ENCODE measurements at places on chromosomes 11 and 22.

GRCh38 chr11:10673501-10674062 lies 20.0 kb downstream of the IRAG1 start:
- DNase-seq, result no peak

DNA sequence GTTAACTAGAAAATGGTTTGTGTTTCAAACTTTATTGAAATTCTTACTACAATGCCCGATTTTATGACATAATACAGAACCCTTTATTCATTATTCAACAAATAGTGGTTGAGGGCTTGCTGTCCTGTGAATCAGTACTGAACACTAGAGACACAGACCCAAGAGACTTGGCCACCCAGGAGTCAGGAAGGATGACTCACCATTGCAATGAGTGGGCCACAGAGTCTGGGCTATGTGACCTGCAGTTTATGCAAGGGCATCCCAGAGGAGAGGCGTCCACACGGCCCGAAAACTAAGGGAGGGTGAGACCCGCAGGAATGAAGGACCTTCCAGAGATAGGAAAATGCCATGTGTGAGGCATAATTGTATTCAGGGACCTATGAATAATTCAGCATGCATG lies 143.8 kb upstream of the DDI1 start:
- DNase-seq, result no peak

GRCh38 chr11:102840018-102840417 lies 3.4 kb downstream of the MMP3 start:
- DNase-seq, result no peak

- no peak for DNase-seq
These were observed 155.7 kb downstream of the CNTN5 start for GRCh38 chr11:99176430-99176829.

DNA sequence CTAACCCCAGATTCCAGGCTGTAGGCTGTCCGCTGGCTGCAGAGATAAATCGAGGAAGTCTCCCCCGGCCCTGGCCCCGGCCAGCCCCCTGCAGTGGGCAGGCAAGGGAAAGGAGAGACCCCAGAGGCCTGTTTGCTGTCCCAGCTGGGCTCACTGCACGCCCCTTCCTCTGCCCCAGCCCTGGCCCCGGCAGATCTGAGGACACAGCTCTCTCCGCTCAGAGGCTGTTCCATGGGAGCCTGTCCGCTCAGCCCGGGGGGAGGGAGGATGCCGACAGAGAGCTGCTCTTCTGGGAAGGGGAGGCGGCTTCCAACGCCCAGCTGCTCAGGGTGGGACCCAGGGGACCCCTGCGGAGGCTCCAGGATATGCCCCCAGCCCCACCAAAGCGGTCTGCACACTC lies 37.7 kb upstream of the H19 start:
- DNase-seq, result no peak

GRCh38 chr11:325796-326591 lies 5.3 kb upstream of the IFITM3 start:
- no peak for DNase-seq

DNA sequence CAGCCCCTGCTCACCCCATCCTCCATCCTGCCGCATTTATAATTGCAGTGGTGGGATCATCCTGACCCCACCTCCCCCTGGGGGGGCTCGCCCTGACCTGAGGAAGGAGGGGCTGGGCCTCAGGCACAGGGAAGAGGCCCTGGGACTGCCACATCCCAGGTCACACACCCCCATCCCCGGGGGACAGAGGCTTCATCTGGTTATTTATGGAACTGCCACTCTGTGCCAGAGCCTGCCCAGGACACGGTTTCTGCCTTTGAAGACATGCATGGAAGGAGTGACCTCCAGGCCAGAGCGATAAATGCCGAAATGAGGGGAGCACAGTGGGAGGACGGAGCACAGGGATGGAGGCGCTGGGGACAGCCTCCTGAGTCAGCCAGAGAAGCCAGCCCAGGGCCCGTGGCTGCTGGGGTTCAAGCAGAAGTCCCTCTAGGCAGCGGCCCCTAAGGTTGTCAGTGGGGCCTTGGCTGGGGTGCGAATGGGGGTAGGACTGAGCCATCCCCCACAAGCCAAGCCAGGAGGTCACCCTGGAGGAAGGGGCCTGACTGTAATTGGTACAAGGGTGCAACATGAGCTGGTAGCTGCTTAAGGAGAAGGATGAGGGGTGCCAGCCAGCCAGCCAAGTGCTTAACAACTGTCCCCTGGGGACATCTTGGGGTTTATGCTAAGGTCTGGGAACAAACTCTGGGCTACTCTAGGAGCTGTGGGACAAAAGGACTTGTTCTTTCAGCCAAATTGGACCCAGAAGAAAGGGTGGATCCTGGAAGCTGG lies 51.4 kb upstream of the SHISAL1 start:
- no peak for DNase-seq

DNA sequence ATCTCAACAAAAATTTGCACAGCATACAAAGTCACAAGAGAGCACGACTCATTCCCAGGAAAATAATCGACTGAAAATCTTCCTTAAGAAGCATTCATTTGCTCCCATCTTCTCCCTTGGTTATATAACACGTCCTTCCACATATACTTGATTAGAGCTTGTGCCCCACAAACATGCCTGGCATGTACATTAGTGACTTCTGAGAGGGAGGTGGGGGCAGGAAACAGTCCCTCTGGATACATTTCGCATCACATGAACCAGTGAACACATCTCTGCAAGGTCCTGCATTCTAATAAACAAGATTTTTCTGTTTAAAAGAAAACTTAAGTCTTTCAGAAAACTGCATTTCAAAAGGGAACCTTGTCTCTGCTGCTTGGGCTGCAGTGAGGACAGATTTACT lies 54.1 kb upstream of the IGLL5 start:
- no peak for DNase-seq

GRCh38 chr11:44388828-44389657 lies 79.1 kb upstream of the ALX4 start:
- DNase-seq, result no peak

GRCh38 chr11:116862185-116862584 lies 24.8 kb upstream of the APOA1 start:
- no peak for DNase-seq

- DNase-seq, result peak; percentile 93
These were observed 9.2 kb downstream of the FXYD2 start for GRCh38 chr11:117815262-117815803.

GRCh38 chr11:80862011-80862410 lies 1421.2 kb upstream of the TENM4 start:
- DNase-seq, result no peak

DNA sequence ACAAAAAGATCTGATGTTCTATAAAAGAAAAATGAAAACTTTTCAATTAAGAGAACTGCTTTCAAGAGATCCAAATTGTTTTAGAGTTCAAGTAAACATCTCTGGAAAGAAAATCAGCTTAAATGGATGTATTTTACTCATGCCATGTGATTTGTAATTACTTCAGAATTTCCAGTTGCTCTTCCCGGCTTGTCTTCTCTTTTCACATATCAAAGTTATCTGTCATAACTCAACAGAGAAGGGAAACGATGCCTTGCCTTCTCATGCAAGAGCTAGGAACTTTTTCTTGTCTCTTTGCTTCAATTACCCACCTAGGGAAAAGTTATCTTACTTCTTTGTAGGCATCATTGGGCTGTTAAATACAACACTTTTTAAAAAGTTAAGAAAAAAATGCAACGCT lies 255.2 kb upstream of the POU2AF2 start:
- no peak for DNase-seq

DNA sequence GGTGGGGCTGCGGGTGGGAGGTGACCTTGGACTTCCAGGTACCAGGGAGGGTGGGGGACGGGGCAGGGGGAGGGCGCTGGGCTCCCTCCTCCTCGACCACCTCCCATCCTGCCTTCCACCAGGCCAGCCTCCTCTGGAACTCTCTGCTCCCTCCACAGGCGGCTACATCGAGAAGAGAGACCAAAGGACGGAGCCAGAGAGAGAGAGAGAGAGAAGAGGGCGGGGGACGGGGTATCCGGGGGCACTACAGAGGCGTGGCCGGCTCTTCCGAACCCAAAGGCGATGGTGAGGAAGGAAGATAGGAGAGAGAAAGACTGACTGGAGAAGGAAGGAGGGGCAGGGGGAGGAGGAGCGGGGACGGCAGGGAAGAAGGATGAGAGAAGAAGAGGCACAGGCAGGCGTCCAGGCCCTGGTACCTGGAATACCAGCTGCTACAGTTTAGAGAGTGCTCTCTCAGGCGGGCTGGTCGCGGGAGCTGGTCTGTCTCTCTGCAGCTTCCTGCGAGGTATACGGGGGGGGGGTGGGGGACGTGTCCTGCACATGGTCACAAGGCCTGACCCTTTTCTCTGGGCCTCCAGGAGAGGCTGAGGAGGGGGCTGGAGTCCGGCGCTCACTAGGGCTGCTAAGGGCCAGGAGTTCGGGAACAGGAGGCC lies 38.0 kb downstream of the IGSF9B start:
- no peak for DNase-seq

DNA sequence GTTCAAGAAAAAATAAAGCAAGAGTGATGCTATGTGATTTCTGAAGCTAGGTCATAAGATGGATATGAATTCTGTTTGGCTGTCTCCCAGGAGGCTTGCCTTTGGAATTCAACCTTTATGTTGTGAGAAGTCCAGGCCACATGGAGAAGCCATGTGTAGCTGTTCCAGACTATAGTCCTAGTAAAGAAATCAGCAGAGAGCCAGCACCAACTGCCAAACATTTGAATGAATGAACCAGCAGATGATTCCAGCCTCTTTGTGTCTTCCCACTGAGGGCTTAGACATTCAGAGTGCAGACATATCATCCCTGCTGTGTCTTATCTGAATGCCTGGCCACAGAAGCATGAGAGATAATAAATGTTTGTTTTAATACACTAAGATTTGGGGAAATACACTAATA lies 1150.6 kb downstream of the DLG2 start:
- DNase-seq, result no peak

GRCh38 chr11:11244470-11245080 lies 108.5 kb downstream of the CSNK2A3 start:
- no peak for DNase-seq

DNA sequence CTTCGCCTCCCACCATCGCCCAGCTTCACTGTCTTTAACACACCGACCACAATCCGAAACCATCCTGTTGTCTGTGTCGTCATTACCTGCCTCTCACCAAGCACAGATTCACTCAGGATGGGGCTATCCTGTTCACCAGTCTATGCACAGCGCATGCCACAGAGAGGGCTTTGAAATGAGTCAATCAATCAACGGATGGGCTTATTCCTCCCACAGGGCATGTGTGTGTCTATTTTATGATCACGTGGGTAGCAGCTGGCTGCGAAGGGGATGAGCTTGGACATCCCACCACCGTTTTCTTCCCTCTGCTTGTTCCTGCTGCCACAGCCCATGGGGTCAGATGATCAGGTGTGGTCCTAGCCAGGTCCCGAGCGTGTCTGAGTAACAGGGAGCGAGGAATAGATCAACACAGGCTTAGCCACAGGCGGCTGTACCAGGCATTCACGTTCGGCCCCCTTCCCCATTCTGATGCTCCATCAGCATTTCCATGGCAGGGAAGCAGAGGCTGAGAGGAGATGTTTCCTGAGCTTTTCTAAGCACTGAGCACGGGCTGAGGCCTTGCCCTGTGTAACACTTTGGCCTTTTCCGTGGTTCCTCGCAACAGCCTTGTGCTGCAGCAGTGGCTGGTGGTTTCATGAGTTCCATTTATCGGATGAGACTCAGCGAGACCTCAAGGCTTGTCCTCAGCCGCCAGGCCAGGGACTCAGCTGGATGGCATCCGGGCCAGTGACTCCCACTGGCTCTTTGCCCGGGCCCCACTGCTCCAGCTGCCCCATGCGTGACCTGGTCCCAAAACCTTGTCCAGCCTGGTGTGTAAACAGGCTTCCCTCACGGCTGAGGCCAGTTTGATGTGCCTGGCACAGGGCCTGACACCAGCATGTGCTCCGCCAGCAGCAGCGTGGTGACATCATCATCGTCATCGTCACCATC lies 48.1 kb upstream of the FGF3 start:
- no peak for DNase-seq

- DNase-seq, result no peak
These were observed 29.8 kb downstream of the SREBF2 start for GRCh38 chr22:41862530-41863266.

- DNase-seq, result no peak
These were observed 1062.1 kb downstream of the BRD1 start for GRCh38 chr22:48765595-48765994.

DNA sequence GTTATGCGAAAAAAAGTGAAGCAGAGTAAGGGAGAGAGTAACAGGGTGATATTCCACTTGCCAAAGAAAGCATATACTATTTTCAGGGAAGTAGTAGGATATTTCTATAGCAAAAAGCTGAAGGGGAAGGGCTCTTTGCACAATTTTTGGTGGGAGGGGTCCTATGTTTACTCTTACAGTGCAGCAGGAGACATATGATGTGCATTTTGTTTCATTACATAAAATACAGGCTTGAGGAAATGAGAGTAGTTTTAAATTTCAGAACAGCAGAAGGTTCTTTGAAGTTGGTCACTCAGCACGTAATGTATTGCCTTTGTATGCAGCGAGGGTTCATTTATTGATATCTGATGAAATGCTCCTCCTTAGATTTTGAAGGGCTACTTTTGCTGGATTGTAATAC lies 3.1 kb upstream of the PIK3IP1 start:
- DNase-seq, result no peak

DNA sequence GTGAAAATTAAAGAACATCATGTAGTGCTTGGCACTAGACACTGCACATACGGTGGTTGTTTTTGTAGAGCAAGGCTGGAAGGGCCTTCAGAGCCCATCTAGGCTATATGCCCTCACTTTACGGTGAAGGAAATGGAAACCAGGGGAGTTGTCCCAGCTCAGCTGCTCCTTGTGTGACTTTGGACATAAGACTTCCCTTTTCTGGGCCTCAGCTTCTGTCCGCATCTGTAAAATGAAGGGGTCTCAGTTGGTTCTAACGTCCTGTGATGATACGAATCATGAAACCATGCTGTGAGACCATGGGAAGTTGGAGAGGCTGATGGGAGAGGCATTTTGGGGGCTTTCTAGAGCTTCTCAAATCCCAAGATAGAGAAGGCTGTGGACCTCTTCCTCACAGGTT lies 4.7 kb downstream of the KCNE3 start:
- DNase-seq, result peak; percentile 54

- DNase-seq, result no peak
These were observed 56.2 kb upstream of the SC5D start for GRCh38 chr11:121236115-121237001.

DNA sequence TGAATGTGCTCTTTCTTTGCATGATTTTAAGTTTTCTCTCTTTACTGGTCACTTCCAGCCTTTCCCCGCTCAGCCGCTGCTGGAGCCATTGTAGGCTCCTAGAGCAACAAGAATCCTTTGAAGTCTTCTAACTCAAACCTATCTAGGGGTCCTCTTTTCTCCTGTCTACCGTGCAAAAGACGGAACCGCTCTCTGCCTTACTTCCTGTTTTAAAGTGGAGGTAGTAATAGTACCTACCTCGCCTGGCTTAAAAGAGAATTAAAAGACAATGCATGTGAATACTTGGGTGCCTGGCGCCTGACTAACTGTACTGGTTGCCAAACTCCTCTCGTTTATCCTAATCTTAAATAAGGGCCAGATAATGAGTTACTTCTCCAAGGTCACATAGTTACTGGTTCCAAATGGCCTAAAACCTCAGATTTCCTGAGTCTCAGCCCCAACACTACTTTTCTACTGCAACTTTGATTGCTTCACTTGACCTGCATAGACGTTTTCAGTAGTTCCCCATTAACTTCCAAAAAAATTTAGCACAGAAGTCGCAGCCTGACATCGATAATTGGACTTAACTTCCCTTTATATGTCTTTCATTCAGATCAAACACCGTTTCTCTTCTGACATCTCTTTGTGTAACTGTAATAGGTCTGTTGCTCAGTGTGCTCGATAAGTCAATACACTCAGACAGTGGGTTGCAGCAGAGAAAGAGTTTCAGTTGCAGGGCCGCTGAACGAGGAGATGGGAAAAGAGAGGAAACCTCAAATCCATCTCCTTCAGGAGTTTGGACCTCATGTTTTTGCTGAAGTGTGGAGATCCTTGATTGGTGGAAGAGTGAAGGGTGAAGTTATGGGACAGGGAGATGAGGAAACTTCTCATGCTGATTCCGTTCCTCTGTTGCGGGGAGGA lies 891 bp downstream of the SAMM50 start:
- no peak for DNase-seq
